ENCODE measurements at places on chromosomes 1 and 21.

DNA sequence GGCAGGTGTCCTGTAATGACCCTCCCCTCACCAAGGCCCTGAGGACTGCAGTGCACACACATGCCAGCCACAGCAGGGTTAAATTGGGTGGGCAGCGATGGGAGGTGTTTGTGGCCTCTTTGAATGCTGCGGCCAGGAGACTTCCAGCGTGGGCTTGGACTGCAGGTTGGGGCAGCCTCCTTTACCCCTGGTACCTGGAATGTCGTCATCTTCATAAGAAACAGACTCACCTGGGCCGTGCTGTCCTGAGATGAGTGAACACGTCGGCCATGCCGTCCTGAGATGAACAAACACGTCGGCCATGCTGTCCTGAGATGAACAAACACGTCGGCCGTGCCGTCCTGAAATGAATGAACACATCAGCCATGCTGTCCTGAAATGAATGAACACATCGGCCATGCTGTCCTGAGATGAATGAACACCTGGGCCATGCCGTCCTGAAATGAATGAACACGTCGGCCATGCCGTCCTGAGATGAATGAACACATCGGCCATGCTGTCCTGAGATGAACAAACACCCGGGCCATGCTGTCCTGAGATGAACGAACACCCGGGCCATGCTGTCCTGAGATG lies 50.1 kb upstream of the COL6A1 start:
- DNase-seq = no peak

GRCh38 chr1:43990271-43991199 lies 864 bp upstream of the CCDC24 start:
- no peak for DNase-seq

GRCh38 chr1:115241309-115241708 lies 96.7 kb downstream of the NGF start:
- DNase-seq = no peak

DNA sequence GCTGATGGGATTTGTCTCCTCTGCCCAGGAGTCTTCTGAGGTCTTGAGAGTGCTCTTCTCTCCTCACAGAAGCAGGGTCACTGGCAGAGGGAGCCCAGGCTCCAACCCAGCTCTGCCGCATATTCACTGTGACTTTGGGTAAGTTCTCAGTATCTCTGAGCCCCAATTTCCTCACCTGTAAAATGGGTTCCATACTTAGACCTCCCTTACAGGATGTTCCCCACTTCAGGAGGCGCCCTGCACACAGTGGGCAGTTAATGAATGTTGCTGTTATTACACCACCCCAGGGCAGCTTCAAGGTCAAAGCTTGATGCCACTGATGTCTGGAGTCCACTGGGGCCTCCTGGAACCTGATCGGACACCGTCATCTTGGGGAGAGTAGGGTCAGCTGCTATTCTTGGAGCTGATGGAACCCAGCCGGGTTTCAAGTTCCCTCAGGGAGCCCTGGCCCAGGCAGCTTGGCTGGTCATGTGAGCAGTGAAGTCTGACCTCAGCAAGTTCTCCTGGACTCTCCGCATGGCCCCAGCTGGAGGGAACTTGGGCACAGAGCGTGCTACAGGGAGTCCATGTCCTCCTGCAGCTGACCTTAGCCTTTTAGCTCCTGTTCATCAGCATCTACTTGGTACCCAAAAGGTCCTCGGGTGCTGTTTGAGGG lies 21.8 kb downstream of the COA7 start:
- no peak for DNase-seq

DNA sequence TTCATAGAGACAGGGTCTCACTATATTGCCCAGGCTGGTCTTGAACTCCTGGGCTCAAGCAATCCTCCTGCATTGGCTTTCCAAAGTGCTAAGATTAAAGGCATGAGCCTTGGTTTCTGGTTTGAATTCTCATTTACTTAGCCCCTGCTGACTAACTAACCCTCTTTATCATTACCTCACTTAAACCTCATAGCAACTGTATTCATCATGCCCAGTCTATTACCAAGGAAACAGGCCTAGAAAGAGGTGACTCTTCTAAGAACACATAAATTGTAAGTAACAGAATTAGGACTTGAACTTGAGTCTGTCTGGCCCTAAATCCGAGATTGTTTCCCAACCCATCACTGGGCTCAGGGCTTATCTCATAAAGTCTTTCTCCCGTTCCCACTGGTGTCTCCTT lies 44.2 kb downstream of the TMEM53 start:
- no peak for DNase-seq

GRCh38 chr1:53447413-53447812 lies 11.8 kb upstream of the DMRTB1 start:
- no peak for DNase-seq

DNA sequence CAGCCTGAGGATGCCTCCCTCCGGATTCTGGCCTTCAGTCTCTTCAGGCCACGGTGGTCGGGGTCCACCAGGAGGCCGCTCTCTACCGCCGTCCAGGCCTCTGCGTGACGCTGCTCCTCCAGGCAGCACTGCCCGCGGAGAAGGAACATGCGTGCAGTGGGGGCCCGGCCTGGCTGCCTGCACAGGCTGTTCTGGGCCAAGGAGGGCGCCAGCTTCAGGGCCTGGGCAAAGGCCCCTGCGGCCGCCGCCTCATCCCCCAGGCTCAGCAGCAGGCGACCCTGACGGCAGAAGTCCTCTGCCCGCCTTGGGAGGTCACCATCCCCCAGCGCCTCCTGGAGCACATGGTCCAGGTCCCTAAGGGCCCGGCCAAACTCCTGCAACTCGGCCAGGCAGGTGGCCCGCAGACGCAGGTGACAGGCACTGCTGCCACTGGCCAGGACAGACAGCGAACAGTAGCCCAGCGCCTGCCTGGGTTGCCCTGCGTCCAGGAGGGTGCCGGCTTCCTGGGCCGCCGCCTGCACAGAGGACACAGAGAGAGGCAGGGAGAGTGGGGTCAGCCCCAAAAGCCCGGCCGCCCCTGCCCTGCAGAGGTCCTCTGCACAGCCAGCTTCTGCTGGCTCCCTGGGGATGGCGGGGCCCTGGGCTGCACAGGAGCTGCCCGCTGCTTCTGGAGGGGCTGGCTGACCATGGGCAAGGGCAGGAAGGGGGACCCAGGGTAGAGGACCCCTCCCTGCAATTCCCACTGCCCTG lies 8.7 kb upstream of the MMEL1 start:
- peak; percentile 35 for DNase-seq

DNA sequence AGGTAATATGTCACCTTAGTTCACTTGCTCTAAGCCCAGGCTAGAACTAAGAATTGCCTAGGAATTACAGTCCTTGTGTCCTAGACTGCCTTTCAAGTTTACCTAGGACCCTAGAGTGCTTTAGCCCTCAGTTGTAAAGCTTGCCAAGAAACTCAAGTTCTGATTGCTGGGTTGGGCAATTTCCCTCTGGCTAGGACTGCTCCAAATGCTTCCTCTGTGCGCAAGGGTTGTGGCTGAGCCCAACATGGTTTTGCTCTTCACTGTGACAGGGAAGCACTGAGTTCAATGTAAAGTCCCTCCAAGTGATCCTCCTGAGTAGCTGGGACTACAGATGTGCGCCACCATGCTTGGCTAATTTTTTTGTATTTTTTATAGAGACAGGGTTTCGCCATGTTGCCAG lies 102.3 kb upstream of the NEK7 start:
- no peak for DNase-seq

DNA sequence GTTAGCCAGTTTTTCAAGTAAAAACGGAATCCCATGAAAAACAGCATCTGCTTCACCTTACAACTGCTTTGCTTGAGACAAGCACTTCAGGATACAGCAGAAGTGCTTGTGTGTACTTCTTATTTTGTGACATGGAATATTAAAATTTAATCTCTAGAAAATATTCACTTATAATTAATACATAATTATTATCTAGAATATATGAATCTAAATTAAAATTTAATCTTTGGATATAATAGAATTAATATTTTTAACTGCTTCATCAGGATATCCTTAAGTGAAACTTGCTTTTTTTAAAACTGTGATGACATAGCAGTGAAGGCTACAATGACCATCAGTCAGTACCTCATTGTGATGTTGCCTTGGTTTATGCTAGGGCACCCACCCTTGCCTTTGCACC lies 148.4 kb upstream of the C1orf105 start:
- DNase-seq = no peak

GRCh38 chr1:15761366-15762128 lies 3.0 kb downstream of the FBLIM1 start:
- peak; percentile 33 for DNase-seq

DNA sequence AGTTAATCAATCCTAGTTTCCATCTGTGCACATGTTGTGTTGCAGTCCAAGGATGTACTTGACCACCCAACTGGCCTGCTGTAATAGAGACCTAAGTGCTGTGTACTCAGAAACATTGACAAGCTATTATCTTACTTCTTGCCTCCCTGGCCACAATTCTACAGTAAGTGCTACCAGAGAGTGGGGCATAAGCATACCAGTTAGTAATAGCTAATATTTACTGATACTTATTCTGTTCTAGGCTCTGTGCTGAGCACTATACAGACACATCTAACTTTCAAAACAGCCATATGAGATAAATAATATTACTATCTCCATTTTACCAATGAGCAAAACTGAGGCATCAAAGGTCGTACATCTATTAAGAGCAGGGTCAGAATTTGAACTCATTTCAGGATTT lies 49.5 kb upstream of the NPL start:
- no peak for DNase-seq

- no peak for DNase-seq
These were observed 4.6 kb upstream of the NKAIN1 start for GRCh38 chr1:31244326-31244725.

- DNase-seq = no peak
These were observed 21.3 kb upstream of the CYP4X1 start for GRCh38 chr1:47002211-47002610.

DNA sequence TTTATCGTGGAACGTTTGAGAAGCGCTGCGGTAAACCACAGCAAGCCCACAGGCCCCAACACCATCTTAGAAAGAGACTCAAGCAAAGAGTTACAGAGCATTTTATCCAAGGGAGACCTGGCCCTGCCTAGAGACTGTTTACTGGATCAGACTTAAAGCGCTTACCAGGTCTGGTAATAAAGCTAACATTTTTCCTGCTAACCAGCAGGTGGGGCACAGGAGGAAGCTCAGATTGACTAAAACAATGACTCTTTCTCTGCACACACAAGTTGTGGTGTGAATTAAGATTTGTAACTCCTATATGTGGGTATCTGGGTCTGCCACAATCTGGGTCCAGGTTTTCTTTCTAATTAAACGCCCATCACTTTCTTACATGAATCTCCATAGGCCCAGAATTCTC lies 136.5 kb upstream of the ETS2 start:
- DNase-seq = no peak

DNA sequence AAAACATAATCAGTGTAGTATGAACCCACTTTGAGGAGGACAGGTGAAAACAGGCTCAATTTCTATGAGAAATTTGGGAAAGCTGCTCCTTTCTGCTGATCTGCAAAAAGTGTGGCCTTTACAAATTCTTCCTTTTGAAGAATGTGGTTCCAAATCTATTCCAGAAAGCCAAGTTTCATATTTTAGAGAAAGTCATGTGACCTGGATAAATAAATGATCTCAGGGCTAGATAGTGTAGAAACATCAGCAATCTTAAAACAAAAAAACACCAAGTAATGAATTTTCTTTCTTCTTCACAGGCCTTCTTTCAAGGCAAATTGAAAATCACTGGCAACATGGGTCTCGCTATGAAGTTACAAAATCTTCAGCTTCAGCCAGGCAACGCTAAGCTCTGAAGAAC lies 11.7 kb upstream of the PODN start:
- no peak for DNase-seq

- DNase-seq = no peak
These were observed 47.8 kb downstream of the COL6A1 start for GRCh38 chr21:46029186-46029924.

- no peak for DNase-seq
These were observed 4.3 kb upstream of the SLC35D1 start for GRCh38 chr1:67058242-67058641.

DNA sequence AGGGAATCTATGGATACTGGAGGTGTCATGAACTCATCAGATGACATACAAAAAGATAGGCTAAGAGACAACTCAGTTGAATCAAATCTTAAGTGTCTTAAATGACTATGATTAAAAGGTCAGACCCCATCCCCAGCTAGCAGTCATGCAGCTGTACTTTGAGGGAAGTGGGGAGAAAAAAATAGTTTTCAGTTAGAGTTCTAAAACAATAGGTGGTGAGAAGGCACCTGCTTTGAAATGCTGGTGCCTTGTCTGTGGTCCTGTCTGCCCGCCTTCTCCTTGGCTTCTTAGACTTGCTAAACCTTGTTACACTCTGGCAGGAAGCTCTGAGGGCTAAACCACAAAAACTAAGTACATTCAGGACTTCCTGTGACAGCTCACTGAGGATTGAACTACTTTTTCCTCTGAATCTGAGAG lies 15.3 kb downstream of the CD2 start:
- DNase-seq = peak; percentile 35

GRCh38 chr1:185960422-185961321 lies 226.5 kb downstream of the HMCN1 start:
- DNase-seq = no peak

- DNase-seq = no peak
These were observed 23.9 kb downstream of the APP start for GRCh38 chr21:26146681-26147080.

- DNase-seq = no peak
These were observed 53.8 kb upstream of the RGS1 start for GRCh38 chr1:192521734-192522133.

- DNase-seq = no peak
These were observed 89.5 kb upstream of the GNG4 start for GRCh38 chr1:235739124-235739523.

GRCh38 chr21:39968010-39968409 lies 100.8 kb downstream of the PCP4 start:
- no peak for DNase-seq

DNA sequence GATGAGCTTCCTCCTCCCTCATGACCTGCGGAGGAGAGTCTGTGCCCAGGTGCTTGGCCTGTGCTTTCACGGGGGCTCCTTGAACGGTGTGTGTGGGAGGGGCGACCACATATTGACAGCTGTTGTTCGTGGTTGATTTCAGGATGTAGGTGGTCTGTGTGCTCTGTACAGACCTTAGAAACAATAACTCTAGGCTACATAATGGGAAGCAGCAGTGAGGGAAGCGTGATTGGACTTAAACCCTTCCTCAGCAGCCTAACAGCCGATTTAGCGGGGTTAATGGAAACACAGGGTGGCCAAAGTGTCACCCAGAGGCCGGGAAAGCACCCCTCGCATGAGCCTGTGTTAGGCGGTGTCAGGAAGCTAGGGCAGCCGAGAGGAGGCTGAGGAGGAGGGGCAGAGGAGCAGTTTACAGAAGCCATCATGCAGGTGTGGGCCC lies 56.0 kb downstream of the TBCE start:
- peak; percentile 41 for DNase-seq

DNA sequence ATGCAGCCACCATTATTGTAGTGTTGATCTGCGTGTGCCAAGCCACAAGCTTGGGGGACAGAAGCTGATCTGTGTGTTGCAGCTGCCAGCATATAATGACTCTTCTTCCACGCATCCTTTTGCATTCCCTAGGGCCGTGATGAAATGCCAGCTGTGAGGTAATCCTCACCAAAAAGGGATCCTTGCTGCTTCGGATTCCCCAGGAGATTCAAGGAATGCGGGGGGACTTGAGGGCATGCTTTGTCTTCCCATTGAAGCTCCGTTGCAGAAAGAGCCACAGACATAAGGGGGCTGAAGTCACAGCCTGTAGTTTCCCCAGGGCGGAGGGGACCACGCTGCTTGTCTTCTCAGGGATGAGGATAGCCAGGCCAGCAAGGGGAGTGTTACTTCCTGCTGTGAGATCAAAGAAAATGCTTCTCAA lies 281.6 kb upstream of the FMN2 start:
- DNase-seq = no peak

GRCh38 chr21:34674468-34674867 lies 5.7 kb downstream of the CLIC6 start:
- DNase-seq = no peak

All from GM13977 (cell line).